ENCODE measurements at places on chromosomes 7 and 10.

- no peak for DNase-seq
Measured at GRCh38 chr10:3312403-3312940, 139.9 kb upstream of the PITRM1 start.

DNA sequence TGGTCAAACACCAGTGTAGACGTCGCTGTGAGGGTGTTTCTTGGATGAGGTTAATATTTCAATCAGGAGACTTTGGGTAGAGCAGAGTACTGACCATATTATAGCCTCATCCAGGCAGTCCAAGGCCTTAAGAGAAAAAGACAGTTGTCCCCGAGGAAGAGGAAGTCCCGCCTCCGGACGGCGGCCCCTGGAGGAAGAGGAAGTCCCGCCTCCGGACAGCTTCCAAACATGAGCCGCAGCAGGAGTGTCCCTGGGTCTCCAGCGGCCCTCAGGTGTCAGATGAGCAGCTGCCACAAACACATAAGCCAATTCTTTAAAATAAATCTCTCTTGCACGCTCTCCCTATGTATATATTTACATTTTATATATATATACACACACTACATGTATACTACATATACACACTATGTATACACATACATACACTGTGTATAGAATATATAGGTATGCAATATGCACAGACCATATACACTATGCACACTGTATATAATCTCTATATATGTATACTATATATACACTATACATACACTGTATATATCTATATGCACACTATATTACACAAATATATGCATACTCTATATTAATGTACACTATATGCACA is 37.5 kb downstream of the PWWP2B start:
- DNase-seq = no peak

DNA sequence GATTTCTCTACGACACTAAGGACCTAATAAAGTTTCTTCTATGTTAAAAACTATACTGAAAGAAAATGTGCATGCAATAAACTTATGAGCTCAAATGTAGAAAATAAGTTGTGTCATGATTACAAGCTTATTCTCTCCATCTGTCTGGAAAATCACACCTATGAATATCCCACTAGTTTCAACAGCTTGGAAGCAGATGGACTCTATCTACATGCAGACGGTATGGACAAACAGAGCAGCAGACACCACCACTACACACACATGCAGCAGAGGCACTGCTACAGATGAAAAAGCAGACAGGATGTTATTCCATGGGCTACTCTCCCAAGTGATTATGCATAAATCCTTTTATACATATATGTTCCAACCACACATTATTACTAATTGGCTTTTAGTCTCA is 123.4 kb upstream of the TARP start:
- DNase-seq = no peak

GRCh38 chr10:92074126-92074887 is 150.7 kb downstream of the BTAF1 start:
- peak; percentile 65 for DNase-seq

GRCh38 chr7:158174947-158175346 is 412.7 kb downstream of the PTPRN2 start:
- DNase-seq = no peak

DNA sequence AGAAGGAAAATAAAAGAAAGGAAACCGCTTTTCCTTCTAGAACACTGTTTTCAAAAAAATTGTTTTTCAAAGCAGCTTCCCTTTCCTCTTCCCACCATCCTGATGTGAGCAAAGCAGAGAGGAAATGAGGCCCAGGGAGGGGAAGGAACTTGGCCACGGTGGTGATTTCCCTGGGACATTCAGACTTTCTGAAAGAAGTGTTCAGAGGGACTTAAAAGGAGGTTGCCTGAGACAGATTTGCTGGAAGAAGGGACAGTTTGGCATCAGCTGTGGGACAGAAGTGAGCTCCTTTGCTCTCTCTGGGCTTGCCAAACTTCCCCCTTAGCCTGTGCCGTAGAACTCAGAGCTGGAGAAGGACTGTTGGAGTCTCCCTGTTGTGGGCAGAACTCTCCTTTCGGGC is 30.3 kb downstream of the ADCYAP1R1 start:
- no peak for DNase-seq

DNA sequence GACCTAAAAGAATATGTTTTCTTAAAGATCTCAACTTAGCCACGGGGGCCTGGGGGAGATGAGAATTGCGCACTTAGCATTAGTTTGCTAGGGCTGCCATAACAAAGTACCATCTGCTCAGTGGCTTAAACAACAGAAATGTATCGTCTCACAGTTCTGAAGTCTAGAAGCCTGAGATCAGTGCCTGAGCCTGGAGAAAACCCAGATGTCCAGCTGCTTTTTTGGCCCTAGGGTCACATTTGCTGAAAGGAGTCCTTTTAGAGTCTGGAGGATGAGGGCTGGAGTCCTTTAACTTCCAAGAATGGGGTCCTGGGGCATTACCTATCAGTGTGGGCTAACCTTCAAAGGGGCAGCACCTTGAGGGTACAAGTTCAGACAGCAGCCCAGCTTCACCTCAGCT is 48.2 kb downstream of the SMURF1 start:
- DNase-seq = no peak

GRCh38 chr10:132133005-132133404 is 53.7 kb upstream of the DPYSL4 start:
- no peak for DNase-seq

GRCh38 chr10:553233-553632 is 136.2 kb downstream of the DIP2C start:
- DNase-seq = no peak

DNA sequence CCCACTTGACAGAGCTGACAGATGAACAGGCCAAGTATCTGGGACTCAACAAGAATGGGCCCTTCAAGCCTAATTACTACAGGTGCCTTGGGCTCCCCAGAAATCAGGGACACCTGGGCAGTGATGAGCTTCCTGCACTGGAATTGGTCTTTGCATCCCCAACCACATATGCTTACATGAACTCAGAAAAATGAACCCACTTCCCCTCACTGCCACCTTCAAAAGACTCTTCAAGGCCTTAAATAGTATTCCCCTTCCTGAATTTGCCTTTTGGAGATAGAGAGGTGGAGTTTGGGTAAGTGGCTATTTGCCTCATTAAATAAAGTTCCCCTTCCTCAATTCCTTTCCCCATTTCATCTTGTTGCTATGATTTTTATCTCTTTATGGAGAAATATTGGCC is 7.8 kb upstream of the STRIP2 start:
- no peak for DNase-seq

DNA sequence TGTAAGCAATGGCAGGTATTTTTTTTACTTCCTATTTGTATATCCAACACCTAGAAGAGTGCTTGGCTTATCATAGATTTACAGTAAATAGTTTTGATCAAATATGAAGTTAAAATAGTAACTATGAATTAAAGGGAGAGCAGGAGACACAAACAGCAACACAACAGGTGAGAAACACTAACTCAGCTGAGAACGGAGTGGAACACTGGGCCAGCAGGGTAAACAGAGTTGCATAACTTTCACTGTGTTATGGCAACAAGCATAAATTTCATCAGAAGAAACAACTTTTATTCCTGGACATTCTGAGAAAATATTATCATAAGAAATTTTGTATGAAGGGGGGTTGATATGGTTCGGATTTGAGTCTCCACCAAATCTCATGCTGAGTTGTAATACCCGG is 52.2 kb upstream of the SMIM30 start:
- DNase-seq = no peak

DNA sequence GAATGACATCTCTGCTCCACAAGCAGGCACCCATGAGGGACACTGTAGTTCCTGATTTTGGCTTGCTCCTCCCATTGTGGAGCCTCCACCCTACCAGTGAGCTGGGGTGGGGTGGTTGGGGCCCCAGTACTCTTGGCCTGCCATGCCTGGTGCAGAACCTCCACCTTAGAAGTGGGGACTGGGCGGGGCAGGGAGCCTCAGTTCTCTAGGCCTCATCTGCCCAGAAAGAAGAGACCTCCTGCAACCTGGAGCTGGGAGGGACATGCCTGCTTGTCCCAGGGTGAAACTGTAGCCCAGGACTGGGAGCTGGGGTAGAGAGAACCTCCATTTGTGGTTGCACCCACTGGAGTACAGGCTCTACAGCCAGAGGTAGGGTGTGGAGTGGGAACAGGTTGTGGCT is 14.4 kb downstream of the RAMP3 start:
- DNase-seq = no peak

All from RWPE1 (cell line).